ENCODE measurements at places on chromosomes 4 and X.

GRCh38 chr4:143225167-143225566 lies 40.5 kb downstream of the USP38 start:
- no peaks in the 10 kb centered on the region for H3K27me3 ChIP-seq
- H3K4me1 ChIP-seq: no peaks in the 10 kb centered on the region
- H3K36me3 ChIP-seq: peaks cover 15% of the 10 kb centered on the region
- H3K4me3 ChIP-seq: no peak overlapping the region
- H3K27ac ChIP-seq: no peak overlapping the region
- no peak for DNase-seq

DNA sequence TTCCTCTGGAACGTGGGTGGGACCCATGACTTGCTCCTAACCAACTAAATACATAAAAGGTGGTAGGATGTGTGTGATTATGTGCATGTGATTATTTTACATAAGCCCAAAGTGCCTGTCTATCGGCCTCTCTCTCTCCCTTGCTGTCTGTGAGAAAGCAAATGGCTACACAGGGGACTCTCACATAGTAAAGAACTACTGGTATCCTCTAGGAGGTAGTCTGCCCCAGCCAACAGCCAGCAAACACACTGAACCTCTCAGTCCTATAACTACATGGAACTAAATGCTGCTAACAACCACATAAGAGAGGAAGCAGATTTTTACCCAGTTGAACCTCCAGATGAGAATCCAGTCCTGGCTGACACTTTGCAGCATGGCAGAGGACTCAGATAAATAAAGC lies 1249.4 kb downstream of the ADGRL3 start:
- no peaks in the 10 kb centered on the region for H3K27me3 ChIP-seq
- DNase-seq: no peak
- no peak overlapping the region for H3K4me3 ChIP-seq
- H3K4me1 ChIP-seq: no peaks in the 10 kb centered on the region

DNA sequence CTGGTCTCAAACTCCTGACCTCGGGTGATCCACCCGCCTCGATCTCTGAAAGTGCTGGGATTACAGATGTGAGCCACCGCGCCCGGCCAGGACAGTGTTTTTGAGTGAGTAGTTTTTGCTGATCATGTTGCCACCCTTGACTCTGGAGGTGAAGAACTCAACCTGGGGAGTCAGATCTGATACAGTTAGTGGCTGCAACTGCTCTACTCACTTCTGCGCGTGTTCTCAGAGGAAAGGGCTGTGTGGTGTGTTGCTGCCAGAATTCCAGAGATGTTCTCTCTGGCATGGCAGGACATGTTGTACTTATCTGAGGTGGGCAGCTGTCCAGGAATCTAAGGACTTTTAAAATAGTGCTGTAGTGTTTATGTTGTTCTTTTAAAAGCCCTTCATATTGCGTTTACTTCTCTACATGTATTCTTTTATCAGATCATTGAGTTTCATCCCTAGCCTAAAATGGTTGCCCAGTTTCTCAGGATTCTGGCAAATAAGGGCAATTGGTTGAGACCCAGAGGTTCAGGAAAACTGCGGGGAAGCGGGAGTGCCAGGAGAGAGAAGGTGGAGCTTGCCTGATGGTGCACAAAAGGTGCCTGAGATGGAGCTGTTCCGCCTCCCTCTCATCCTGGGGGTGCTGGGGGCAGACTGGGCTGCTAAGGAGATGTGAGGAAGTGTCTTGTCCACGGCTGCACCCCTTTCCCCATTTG lies 97.7 kb downstream of the ARHGAP10 start:
- H3K27ac ChIP-seq: no peak overlapping the region

DNA sequence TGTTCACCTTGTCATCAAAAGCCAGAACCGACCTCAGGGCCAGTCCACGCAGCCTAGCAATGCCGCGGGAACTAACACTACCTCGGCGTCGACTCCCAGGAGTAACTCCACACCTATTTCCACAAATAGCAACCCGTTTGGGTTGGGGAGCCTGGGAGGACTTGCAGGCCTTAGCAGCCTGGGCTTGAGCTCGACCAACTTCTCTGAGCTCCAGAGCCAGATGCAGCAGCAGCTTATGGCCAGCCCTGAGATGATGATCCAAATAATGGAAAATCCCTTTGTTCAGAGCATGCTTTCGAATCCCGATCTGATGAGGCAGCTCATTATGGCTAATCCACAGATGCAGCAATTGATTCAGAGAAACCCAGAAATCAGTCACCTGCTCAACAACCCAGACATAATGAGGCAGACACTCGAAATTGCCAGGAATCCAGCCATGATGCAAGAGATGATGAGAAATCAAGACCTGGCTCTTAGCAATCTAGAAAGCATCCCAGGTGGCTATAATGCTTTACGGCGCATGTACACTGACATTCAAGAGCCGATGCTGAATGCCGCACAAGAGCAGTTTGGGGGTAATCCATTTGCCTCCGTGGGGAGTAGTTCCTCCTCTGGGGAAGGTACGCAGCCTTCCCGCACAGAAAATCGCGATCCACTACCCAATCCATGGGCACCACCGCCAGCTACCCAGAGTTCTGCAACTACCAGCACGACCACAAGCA lies 898 bp downstream of the UBQLN2 start:
- peak overlapping the region; percentile 89 for H3K4me3 ChIP-seq
- no peak for DNase-seq
- H3K4me1 ChIP-seq: peaks cover 11% of the 10 kb centered on the region
- no peaks in the 10 kb centered on the region for H3K36me3 ChIP-seq

- no peak overlapping the region for H3K4me3 ChIP-seq
- H3K27ac ChIP-seq: no peak overlapping the region
- no peaks in the 10 kb centered on the region for H3K36me3 ChIP-seq
- no peaks in the 10 kb centered on the region for H3K4me1 ChIP-seq
- DNase-seq: no peak
- H3K27me3 ChIP-seq: peaks cover 4% of the 10 kb centered on the region
Observed at GRCh38 chr4:98113012-98113411, 30.3 kb downstream of the STPG2 start.

DNA sequence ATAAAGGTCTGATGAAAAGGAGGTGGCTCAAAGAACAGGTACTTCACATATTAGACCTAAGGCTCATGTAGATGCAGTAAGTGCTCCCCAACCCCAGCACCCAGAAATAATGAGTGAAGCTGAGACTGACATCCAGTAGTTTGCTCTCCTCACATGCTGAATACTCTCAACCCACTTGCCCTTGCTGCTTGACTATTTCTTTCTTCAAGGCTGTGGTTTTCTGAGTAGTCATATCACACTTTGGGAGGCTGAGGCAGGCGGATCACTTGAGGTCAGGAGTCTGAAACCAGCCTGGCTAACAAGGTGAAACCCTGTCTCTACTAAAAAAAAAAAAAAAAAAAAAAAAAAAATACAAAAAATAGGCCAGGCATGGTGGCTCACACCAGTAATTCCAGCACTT lies 51.5 kb upstream of the PRPS1 start:
- no peaks in the 10 kb centered on the region for H3K27me3 ChIP-seq
- no peaks in the 10 kb centered on the region for H3K36me3 ChIP-seq
- H3K4me3 ChIP-seq: no peak overlapping the region
- no peak overlapping the region for H3K27ac ChIP-seq

- DNase-seq: no peak
- H3K27me3 ChIP-seq: no peaks in the 10 kb centered on the region
- no peak overlapping the region for H3K27ac ChIP-seq
- H3K4me3 ChIP-seq: no peak overlapping the region
- H3K4me1 ChIP-seq: no peaks in the 10 kb centered on the region
Observed at GRCh38 chrX:33968611-33969010, 163.5 kb downstream of the FAM47A start.

DNA sequence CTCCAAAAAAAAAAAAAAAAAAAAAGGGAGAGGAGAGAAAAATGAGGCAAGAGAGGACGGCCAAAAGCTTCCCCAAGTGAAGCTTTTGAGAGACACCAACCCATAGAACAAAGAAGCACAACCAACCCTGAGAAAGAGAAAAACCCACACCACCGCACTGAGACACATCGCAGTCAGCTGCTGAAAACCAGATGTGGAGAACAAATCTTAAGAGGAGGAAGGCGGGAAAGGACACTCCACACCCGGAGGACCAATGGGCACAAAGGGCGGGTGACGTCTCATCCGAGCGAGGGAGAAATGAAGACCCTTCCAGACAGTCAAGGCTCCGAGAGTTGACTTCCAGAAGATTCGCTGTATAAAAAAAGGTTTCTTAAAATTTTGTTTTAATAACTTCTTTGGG lies 112.1 kb downstream of the AFAP1 start:
- H3K27ac ChIP-seq: peak overlapping the region; percentile 78
- H3K4me1 ChIP-seq: peaks cover 21% of the 10 kb centered on the region
- peak overlapping the region; percentile 43 for H3K4me3 ChIP-seq
- no peaks in the 10 kb centered on the region for H3K27me3 ChIP-seq
- DNase-seq: no peak
- H3K36me3 ChIP-seq: peaks cover 15% of the 10 kb centered on the region

DNA sequence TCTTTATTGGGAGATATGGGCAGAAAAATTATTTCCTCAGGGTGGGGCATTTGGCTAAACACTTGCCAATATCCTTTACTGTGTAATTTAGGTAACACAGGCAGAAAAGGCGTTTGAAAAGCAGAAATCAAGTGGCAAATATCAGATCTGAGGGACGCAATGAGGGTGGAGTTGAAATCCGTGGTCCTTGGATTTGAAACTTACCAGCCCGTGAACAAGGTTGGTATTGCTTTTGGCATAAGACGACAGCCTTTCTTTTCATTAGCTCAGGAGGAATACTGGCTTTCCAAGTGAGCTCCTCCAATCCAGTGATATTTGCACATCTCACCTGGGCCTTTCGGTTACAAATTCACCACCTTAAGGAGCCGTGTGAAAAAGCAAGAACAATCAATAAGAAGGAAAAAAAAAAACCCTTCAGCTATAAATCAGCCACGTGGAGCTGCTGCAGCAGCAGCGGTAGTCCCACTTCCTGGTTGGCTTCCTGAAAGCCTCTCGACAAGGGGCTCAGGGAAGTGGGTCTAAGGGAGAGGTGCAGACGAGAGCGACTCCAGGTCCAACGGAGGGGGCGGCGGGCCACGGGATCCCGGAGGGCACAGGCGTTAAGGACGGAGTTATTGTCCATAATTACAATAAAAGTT lies 734 bp upstream of the GALNT7 start:
- H3K4me1 ChIP-seq: peaks cover 49% of the 10 kb centered on the region
- H3K27ac ChIP-seq: peak overlapping the region; percentile 88
- peak; percentile 1 for DNase-seq
- H3K36me3 ChIP-seq: no peaks in the 10 kb centered on the region
- H3K4me3 ChIP-seq: peak overlapping the region; percentile 98

- no peaks in the 10 kb centered on the region for H3K27me3 ChIP-seq
- H3K4me1 ChIP-seq: no peaks in the 10 kb centered on the region
- no peak overlapping the region for H3K4me3 ChIP-seq
- H3K36me3 ChIP-seq: peaks cover 35% of the 10 kb centered on the region
- H3K27ac ChIP-seq: no peak overlapping the region
Observed at GRCh38 chrX:1778817-1779216, 164.0 kb downstream of the ASMT start.

- no peak for DNase-seq
- H3K36me3 ChIP-seq: no peaks in the 10 kb centered on the region
- no peak overlapping the region for H3K27ac ChIP-seq
- H3K4me3 ChIP-seq: no peak overlapping the region
- H3K27me3 ChIP-seq: no peaks in the 10 kb centered on the region
Observed at GRCh38 chrX:72381439-72382201, 75.9 kb upstream of the CITED1 start.

DNA sequence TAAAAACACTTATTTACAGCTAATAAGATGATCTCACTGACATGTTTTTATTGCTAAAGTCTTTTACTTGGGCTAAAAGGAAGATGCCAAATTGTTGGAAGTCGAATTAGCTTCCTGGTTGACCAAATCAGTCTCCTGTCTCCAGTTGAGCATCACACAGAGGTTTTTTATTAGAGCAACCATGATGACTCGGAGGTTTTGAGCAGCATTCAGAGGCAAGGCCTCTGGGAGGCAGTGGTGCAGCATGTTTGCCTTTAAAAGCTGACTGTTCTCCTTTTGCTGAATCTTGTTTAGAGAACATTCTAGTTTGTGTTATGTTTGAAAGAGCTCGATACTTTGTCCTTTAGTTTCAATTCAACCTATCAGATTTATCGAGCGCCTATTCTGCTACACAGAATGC lies 2.1 kb downstream of the UCHL1 start:
- H3K4me3 ChIP-seq: peak overlapping the region; percentile 42
- H3K27ac ChIP-seq: no peak overlapping the region
- H3K27me3 ChIP-seq: peaks cover 42% of the 10 kb centered on the region
- H3K36me3 ChIP-seq: no peaks in the 10 kb centered on the region
- DNase-seq: no peak

DNA sequence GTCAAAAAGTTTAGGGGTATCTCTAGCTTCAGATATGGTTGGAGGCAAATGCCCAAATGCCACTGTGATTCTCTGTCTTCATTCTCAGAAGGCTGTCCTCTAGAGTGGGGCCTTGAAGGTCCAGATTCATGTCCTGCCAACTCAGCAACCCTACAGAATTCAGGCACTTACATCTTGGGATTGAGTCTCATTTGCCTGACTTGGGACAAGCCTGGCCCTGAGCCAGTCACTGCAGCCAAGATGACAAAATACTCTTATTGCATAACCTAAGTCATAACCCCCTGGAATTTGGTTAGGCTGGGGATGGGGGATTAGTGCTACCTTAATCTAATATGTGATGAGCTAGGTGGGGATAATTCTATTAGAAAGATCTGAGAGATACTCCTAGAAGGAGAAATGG lies 100.5 kb downstream of the AREG start:
- no peak overlapping the region for H3K4me3 ChIP-seq
- no peak overlapping the region for H3K27ac ChIP-seq
- H3K36me3 ChIP-seq: no peaks in the 10 kb centered on the region
- peaks cover 1% of the 10 kb centered on the region for H3K27me3 ChIP-seq
- no peak for DNase-seq

DNA sequence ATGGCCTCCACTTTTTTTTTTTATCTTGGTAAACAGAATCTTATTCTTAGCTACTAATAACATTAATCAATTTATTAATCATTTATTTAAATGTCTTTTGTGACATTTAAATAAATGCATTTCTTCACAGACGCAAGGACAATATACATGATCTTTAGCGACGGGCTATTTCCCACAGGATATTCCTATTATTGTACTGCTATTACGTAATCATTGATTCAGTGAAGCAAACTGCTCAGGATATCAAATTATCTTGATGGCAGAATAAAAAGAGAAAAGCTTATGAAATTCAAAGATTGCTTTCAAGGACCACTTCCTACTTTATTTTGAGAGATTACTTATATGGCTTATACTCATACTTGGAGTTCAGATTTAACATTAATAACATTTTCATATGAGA lies 114.1 kb downstream of the FAM9B start:
- H3K27ac ChIP-seq: no peak overlapping the region
- H3K4me1 ChIP-seq: no peaks in the 10 kb centered on the region
- no peak for DNase-seq
- H3K4me3 ChIP-seq: no peak overlapping the region

GRCh38 chr4:98566361-98567008 lies 91.9 kb downstream of the TSPAN5 start:
- peaks cover 20% of the 10 kb centered on the region for H3K4me1 ChIP-seq
- H3K36me3 ChIP-seq: no peaks in the 10 kb centered on the region
- no peak overlapping the region for H3K4me3 ChIP-seq
- no peaks in the 10 kb centered on the region for H3K27me3 ChIP-seq
- no peak overlapping the region for H3K27ac ChIP-seq
